ENCODE measurements at places on chromosomes 3 and 15.

GRCh38 chr3:163547014-163547685, 1531.1 kb downstream of the SI start:
- DNase-seq = no peak

- DNase-seq = no peak
Measured at GRCh38 chr3:156811089-156811862, 14.9 kb upstream of the LEKR1 start.

GRCh38 chr15:95994418-95994817, 336.1 kb upstream of the NR2F2 start:
- DNase-seq = no peak

DNA sequence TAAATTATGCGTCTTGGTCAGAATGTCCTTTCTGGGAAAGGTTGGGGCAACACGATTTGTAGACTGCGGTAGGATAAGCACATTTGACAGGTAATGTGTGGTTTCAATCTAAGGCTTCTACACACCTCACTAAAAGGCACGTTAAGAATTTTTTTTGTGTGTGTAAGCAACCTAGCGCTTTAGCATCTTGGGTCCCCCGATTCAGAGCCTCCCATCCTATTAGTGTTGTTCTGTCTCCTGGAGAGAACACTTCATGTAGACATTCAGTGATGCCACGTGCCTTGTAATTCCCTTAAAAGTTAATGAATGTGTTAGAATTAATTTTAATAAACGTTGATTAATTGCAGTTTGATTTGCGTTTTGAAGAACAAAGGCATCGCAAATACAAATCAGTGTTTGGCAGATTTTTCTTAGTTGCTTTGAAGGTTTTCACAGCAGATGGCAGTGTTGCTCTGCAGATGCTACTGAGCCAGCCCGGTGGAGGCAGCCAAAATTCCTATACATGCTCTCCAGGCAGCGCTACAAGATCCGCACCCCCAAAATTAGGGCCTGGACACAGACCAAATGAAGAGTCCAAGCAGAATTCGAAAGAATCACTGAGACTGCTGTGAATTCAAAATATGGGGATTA, 63.5 kb downstream of the OTOL1 start:
- DNase-seq = no peak

DNA sequence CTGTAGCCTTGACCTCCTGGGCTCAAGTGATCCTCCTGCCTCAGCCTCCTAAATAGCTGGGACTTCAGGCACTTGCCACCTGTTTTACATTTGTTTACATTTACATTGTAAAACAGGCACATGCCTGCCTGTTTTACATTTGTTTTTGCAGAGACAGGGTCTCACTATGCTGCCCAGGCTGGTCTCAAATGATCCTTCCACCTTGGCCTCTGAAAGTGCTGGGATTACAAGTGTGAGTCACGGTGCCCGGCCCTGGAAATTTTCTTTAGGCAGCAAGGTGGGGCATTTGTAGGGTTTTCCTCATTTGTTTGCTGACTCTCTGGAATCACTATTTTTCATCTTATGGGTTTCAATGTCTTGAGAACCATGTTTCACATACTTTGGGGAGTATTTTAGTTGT, 25.0 kb downstream of the PIF1 start:
- DNase-seq = no peak

- DNase-seq = no peak
Measured at GRCh38 chr15:72838311-72838731, 54.8 kb upstream of the ADPGK start.

DNA sequence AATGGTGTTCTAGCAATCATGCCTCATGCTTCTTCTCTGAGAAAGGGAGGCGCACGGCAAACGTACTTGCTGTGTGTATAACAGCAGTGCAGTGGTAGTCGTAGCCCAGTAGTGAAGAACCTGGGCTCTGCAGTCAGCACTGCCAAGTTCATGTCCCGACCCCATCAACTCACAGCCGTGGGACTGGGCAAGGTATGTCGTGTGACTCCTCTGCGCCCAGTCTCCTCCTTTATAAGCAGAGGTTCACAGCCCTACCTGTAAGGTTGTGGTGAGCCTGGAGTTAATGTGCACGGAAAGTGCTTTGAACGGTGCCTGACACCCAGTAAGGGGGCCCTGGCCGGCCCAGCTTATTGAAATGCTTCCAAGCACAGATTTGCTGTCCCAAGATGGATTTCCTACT, 26.6 kb downstream of the EHD4 start:
- no peak for DNase-seq

DNA sequence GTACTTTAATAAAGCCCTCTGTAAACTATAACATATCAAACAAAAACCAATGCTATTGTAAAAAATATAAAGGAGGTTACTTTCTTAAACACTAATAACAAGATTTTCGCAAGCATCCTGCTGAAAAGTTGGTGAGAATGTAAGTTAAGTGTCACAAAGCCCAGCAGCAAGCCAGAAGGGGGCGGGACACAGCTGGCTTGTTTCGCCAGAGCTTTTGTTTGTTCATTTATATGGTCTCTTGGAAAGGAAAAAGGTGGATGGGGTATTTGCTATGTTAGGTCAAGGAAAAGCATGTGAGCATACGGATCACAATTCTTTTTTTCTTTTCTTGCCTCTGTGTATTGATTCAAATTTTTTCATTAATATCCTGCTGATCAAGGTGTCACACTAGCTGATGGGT, 59.9 kb downstream of the HACD2 start:
- no peak for DNase-seq

- no peak for DNase-seq
Measured at GRCh38 chr3:160400702-160401150, 1.3 kb downstream of the SMC4 start.

GRCh38 chr3:102346897-102347296, 87.9 kb upstream of the ZPLD1 start:
- no peak for DNase-seq

DNA sequence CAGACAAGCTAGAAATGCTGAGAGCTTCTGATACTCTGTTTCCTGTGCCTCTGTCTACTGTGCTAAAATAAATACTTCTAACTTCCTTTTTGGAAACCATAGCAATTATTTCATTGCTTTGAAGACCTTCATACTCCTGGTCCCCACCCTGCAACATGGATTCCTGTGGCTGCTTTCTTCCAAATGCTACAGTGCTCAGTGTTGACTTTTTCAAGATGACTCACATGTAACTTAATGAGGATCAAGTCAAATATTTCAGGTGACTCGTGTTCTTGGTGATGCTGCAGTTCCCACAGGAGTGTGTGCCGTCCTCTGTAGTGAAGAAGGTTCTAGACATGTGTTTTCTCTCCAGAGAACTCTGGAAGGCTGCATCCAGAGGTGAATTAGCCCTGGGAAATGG, 288.6 kb downstream of the CLSTN2 start:
- DNase-seq = no peak

DNA sequence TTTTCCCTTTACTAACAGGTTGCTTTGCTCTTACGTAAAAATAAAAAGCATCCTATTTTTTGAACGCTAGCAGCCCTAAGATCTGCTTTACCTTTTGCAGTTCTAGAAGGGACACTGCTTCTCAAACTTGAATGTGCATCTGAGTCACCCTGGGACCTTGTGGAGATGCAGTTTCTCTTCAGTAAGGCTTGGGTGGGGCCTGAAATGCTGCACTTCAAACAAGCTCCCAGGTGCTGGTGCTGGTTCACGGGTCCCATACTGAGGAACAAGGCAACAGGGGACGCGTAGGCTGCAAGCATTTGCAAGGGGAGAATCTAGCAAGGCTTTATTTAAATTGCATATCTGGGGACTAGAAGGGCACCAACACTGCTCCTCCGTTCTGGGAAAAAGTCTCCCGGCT, 30.0 kb downstream of the MB21D2 start:
- no peak for DNase-seq

DNA sequence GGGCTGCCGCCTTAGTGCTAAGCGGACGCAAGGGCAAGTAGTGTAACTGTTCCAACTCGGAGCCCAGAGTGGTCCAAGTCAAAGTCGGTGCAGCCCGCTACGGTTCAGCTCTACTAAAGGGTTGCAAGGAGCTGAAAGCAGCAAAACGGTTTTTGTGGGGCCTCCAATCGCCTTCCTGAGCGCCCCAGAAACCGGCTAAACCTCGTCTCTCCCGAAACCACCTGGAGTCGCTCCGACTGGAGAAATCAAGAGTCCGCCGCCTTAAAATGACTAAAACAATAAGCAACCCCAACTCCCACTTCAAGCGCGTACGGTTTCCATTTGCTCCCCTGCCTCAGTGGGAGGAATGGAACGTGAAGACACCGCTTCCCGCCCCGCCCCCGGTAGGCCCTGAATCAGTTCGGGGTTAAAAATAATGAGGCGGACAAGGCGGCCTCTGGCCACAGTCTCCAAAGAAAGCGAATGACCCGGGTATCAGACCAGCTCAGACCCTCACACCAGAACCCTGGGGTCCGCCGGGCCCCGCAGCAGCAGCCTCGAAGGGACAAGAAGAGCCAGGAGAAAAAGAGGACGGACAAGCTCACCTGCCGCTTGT, 401 bp downstream of the SEC11A start:
- no peak for DNase-seq

DNA sequence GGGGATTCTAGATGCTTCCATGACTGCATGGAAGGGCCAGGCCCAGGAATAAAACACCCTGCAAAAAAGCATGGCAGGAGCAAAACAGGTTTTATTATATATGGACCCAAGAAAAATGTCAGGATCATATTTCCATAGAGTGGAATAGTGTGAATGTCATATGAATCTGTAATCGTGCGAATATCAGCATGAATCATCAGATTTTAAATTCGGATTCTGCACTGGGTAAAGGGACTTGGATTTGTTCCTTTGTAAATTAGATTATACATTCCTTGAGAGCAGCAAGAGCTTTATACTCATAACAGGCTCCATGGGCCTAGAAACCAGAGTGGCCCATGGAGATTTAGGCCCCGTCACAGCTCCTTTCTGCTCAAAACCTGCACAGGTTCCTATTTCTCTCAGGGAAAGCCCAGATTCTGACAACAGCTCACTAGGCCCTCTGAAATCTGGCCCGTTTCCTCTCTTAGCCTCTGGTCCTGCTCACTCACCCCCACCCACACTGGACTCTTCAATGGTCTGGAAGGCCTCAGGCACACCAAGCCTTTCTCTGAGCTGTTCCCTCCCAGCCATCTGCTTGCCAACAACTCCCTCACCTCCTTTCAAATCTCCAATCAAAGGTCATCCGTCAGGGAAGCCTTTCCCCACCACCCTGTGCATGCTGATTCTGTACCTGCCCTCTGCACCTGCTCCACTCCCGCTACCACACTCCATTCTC, 76.0 kb downstream of the FEM1B start:
- no peak for DNase-seq

DNA sequence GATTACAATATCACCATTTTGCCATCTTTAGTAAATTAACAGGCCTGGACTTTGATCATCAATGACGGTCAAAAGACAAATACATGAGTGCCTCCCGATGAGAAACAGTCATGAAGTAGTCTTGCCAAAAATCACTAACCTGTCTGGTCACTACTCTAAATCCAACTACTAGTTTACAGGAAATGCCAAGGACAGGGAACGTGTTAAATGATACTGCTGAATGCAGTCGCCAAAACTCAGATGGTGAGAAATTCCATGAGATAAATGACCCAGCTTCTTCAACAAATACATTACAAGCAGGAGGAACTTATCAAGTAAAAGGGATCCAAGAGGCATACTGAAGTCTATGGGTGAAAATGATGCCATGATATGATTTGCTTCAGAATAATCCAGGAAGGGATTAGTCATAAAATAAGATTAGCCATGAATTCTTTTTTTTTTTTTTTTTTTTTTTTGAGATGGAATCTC, 35.8 kb upstream of the ATP13A3 start:
- no peak for DNase-seq

GRCh38 chr3:64871834-64872249, 184.0 kb upstream of the ADAMTS9 start:
- no peak for DNase-seq

GRCh38 chr15:56672721-56673120, 60.6 kb downstream of the ZNF280D start:
- no peak for DNase-seq

GRCh38 chr3:33900809-33901505, 102.5 kb downstream of the PDCD6IP start:
- DNase-seq = no peak

GRCh38 chr3:12869035-12869621, 27.8 kb upstream of the RPL32 start:
- no peak for DNase-seq

GRCh38 chr3:17243621-17244020, 358.9 kb downstream of the PLCL2 start:
- no peak for DNase-seq

- DNase-seq = no peak
Measured at GRCh38 chr3:184485241-184485640, 76.3 kb upstream of the EPHB3 start.

- DNase-seq = no peak
Measured at GRCh38 chr3:60096403-60096802, 1046.6 kb upstream of the CFAP20DC start.

- DNase-seq = no peak
Measured at GRCh38 chr3:174101244-174101643, 703.7 kb downstream of the NLGN1 start.

GRCh38 chr3:184290331-184290730, 8.7 kb upstream of the PSMD2 start:
- DNase-seq = no peak

- no peak for DNase-seq
Measured at GRCh38 chr3:14320219-14320618, 82.2 kb upstream of the SLC6A6 start.

DNA sequence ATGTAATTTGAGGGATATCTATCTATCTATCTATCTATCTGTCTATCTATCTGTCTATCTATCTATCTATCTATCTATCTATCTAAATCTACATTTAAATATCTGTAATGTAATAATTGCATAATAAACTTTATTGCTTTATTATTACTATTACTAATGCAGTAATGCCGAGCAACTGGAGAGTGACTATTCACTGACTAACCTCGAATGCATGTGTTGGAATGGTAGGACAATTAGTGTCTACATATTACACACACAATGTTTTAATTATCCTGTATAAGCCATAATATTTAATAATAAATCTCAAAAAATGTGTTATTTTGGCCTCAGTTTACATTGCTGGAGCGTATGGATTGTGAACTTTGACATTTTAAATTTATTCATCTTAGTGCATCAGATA, 25.2 kb upstream of the CNTN3 start:
- DNase-seq = no peak

- no peak for DNase-seq
Measured at GRCh38 chr15:32866454-32867312, 148.9 kb downstream of the GREM1 start.

DNA sequence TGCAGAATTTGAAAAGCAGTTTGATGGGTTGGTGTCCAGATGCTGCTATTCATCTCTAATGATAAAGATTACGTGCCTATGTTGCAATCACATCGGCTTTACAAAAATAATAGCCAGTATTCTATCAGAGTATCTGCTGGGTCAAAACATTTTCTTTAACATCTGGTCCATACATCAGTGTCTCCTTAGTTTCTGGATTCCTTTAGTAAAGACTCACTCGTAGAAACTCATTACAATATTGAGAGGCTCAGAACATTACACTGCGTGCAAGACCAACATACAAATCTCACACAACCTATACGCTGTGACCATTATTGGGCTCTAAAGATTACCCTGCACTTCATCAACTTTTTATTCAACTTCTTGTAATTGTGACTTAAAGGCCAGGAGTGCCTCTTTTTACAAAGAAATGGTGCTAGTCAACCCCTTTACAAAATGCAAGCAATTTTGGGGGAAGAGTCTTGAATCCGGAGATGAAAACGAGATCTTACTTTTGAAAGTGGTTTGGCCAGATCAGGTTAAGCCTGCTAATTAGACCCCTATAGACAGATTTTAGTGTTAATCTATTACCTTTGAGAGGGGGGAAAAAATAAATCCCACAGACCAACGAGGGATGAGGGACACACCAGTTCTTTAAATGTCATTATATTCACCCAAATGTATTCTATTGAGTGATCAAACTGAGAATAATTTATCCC, 2.9 kb downstream of the TRA2B start:
- no peak for DNase-seq

GRCh38 chr15:58040150-58040549, 25.4 kb downstream of the ALDH1A2 start:
- DNase-seq = no peak
